ENCODE measurements at places on chromosomes 7 and 10.

DNA sequence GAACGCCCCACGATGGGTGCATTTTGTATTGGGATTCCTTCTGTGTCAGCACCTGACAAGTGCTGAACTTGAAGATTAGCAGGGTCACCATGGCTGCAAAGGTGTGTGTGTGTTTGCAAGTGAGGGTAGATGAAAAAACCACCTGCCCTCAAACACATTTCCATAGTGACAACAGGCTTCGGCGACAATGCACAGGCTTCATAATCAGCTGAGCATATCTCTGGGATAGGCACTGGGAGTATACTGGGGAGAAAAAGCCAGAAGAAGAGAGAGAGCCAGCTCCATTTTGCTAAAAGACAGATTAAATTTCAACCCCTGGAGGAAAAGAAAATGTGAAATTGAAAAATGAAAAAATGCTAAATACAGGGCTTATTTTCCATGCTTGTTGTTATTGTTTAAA, 656.1 kb downstream of the INHBA start:
- no peak for DNase-seq

- DNase-seq: no peak
Measured at GRCh38 chr10:94235461-94235860, 127.3 kb downstream of the NOC3L start.

- no peak for DNase-seq
Measured at GRCh38 chr10:28036587-28036986, 37.7 kb upstream of the ODAD2 start.

DNA sequence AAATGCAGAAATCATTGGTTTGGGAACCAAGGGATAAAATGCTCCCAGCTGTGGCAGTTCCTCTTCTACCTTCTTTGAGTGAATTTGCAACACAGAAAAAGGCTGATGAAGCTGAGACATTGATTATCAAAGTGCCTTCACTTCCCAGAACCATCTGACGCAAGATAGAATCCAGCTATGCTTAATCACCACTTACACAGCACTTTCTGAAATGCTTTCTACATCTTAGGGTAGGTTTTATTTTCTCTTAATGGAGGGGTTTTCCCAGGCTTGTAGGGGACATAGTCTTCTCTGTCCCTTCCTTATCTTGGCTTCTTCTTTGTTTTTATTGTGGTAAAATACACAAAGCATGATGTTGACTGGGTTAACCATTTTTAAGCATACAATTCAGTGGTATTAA, 332.6 kb upstream of the ZNF32 start:
- no peak for DNase-seq

DNA sequence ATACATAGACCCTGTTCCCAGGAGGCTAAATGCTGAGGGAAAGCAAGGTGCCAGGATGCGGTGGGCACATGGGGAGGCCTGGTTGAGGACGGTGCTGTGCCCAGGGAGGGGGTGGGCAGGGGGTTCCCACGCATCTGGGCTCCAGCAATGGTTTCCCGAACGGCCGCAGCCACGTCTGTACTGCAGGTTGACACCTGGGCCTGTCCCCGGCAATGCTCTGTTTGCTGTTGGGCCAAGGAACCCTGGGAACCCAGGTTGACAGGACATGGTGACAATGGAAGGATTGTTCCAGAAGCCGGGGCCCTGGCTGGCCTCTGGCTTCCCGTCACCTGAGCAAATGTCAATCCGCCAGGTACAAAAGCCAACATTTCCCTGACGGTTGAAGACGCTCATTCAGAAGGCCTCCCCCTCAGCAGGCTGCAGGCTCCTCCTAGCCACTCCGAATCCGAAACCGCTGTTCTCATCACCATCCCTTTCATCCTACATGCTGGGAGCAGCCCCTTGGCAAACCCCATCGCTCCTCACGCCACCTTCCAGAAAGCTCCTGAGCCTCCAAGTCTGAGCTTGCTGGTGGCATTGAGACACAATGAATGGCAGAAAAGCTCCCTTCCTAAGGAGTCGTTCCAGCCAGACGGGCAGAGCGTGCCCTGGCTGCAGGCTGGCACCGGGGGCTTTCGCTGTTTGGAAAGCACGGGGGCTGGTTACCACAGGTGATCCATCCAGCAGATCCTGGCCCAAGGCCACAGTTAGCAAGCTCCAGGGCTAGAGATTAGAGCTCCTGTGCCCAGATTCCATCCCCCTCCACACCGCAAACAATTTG, 31.2 kb downstream of the SPOCK2 start:
- DNase-seq: no peak

GRCh38 chr7:2513702-2514101, 5.9 kb upstream of the LFNG start:
- no peak for DNase-seq

DNA sequence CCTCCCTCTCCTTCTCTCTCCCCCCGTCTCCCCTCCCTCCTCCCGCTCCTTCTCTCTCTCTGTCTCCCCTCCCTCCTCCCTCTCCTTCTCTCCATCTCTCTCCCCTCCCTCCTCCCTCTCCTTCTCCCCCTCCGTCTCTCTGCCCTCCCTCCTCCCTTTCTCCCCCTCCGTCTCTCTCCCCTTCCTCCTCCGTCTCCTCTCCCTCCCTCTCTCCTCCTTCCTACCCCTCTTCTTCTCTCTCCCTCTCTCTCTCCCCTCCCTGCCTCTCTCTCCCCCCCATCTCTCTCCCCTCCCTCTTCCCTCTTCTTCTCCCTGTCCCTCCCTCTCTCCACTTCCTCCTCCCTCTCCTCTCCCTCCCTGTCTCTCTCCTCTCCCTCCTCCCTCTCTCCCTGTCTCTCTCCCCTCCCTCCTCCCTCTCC, 32.2 kb downstream of the AP5Z1 start:
- DNase-seq: no peak

DNA sequence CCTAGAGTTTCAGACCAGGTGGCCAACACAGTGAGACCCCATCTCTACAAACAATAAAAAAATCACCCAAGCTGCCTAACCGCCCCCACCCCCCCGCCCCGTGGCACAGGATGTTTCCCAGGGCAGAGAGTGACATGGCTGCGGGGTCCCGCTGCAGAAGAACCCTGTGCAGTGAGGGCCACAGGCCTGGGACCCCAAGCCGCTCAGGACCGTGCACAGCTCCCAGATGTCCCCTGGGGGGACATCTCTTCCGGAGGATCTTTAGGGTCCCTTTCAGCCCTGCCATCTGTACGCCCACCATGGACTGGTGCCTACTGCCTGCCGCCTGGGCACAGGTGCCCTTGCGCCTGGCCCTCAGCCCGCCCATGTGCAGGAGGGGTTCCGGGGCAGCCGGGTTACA, 373.6 kb downstream of the DNAJB6 start:
- no peak for DNase-seq

- DNase-seq: no peak
Measured at GRCh38 chr10:120131183-120131582, 238.7 kb downstream of the SEC23IP start.

- DNase-seq: no peak
Measured at GRCh38 chr7:7662527-7662926, 22.0 kb downstream of the UMAD1 start.

- no peak for DNase-seq
Measured at GRCh38 chr10:7651853-7652470, 14.8 kb downstream of the ITIH5 start.

DNA sequence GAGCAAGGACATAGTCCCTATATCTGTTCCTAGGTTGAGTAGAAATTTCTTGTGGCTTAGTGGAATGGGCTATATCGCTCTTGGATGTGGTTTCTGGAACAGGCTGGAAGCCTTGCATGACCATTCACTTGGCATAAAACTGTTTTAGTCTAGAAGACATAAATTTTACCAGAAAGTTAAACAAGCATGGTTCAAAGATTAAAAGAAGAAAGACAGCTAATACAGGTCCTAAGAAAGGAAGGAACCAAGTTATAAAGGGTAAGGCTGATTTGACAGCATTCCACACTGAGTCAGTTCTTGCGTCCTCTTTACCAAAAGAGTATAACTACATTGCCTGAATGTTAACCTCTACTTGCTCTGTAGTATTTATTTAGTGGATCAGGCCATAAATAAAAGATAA, 724.2 kb downstream of the SORCS1 start:
- DNase-seq: no peak

GRCh38 chr7:167090-167855, 25.1 kb upstream of the FAM20C start:
- DNase-seq: no peak

DNA sequence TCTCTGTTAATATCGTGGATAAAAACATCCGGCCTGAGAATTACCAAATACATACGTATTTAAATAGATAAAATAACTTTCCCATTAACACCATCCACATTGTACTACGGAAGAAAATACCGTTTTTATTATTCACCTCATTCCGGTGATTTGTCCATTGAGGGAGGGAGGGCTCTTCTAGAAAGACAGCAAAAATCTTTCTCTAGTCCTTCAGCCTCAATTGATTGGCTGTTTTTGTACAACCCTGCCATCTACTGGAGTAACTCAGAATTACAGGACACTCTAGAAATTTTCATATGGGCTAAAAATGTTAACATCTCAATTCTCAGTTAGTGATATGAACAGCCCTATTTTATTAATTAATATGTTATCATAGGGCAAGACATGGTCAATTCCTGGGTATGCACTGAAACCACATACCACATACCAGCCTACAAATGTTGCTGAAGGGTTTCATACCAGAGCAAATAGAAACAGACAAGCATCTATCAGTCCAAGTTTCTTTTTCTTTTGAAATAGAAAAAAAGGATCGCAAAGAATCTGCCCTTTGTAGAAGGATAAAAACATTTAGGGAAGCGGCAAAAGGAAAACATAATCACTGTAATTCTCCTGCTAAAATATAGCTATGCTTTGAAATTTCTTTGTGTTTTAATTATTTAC, 55.8 kb upstream of the CDCA7L start:
- no peak for DNase-seq

GRCh38 chr7:26856176-26856985, 8.0 kb downstream of the SKAP2 start:
- DNase-seq: no peak

DNA sequence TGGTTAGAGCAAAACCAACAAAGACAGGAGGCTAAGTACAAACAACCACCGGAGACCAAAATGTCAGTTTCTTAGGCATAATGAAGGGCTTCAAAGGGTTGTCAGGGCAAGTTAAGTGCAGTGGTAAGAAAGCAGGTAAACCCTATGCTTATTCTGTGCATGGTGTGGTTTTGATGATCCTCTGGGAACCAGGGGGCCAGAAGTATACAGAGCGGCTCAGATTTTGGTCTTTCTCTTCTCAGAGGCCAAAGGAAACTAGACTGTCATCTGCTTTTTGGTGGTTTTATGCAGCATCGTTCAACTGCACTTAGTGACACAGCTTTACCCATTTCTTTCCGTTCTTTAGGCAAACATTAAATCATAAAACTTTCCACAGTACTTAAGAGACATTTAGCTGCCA, 332.7 kb upstream of the CELF2 start:
- no peak for DNase-seq

DNA sequence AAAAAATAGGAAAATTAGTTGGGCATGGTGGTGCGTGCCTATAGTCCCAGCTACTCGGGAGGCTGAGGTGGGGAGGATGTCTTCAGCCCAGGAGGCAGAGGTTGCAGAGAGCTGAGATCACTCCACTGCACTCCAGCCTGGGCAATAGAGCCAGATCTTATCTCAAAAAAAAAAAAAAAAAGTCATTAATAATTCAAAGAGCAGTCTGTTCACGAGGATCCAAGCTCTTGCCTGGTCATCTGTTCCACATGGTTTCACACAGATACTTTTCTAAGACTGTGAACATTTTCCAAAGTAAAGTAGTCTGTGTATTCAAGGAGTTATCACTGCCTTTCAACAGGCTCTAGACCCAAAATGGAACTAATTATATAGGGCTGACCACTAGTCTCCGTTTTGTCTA, 86.9 kb downstream of the ZNF277 start:
- DNase-seq: no peak

DNA sequence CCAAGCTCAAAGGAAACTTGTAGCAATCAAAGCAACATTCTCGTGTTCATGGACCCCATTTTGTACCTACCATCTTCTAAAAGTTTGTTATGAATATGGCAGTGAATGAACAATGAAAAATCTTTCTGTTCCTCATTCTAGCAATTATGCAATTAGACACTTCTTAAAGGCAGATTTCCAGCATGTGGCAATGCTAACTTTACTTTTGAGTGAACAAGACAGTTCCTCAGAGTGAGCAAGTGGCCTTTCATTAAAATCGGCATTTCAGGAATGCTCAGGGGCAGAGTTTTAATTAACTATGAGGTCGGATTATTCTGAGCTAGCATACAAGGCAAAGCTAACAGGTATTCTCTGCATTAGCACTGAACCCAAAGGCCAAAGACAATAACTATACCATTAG, 48.4 kb upstream of the NFE2L3 start:
- DNase-seq: no peak

GRCh38 chr10:58727633-58728032, 215.0 kb downstream of the BICC1 start:
- no peak for DNase-seq

- DNase-seq: no peak
Measured at GRCh38 chr10:71719042-71719441, 536 bp downstream of the C10orf105 start.

DNA sequence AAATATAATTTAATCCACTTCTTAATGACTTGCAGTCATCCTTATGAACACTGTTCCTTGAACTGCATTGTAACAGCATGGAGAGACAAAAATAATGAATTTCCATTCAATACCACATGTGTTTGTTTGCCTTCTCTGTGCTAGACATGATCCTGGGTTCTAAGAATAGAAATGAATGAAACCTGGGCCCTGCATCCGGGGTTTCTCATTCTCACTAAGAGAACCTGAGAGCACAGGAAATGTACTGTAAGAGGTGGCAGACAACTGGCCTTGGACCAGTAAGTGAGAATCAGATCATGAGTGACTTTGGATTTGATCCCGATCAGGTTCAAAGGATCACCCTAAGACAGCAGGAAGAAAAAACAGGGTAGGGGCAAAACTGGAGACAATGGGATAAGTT, 37.2 kb upstream of the CUL1 start:
- DNase-seq: no peak

GRCh38 chr10:56605051-56605450, 244.0 kb upstream of the ZWINT start:
- DNase-seq: no peak

DNA sequence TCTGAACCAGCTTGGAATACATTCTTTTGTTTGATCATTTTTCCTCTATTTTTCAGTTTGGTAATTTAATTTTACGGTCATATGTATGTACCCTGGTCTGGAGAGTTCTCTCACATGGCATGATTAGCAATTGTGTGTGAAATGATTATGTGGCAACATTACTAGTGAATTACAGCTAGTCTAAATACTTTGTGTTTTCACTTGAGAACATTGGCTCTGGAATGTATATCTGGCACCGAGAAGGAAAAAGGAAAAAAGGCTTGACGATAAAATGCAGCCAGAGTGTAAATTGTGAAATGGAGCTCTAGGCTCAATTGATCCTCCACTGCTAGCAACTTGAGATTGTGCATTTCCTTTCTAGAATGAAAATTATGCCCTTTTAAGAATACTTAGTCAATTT, 397.2 kb downstream of the EXOC4 start:
- no peak for DNase-seq

GRCh38 chr7:106166651-106167342, 54.7 kb upstream of the SYPL1 start:
- peak; percentile 2 for DNase-seq

All from stimulated activated naive CD4-positive, alpha-beta T cell treated with Interleukin-2 at 50 U/mL for 16 hours (primary cell).